ENCODE measurements at places on chromosomes 4 and X.

GRCh38 chr4:55765070-55765469 lies 54.5 kb upstream of the EXOC1L start:
- no peak for DNase-seq

- no peak for DNase-seq
These were observed 19.3 kb downstream of the GPR143 start for GRCh38 chrX:9746148-9746888.

GRCh38 chr4:161291222-161291621 lies 872.6 kb downstream of the FSTL5 start:
- DNase-seq: no peak

- no peak for DNase-seq
These were observed 69.9 kb upstream of the WDR1 start for GRCh38 chr4:10186228-10187214.

DNA sequence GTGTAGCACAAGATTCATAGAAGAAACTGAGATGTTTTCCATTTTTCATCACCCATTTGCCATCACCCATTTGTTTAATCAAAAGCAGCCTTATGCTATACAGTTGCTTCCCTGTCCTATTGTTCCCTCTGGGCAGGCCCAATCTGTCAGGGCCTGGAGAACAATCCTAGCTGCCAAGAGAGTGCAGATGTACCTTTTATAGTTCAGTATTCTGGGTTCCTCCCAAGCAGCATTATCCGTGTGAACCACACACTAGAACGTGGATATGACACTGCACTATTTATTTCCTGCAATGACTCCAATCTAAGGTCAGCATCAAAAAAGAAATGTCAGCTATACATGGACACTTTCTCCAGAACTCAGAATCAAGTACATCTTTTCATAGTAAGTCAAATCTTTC lies 269.0 kb downstream of the ADGRA3 start:
- DNase-seq: no peak

DNA sequence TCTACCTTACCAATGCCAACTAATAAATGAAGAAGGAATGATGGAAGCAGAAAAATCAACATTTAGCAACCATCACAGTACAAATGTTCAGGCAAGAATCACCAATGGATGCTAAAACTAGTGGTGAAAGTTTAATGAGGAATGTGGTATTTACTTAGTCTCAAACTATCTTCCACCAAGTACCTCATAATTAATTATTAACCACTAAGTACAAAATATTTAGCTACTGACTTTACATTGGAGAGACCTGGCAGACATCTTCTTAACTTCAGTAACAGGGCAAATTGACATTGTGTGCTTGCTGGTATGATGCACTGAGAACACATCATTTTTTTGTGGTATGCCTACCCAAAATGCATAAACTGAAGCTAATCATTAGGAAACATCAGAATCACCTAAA lies 82.4 kb downstream of the DLG3 start:
- no peak for DNase-seq

- no peak for DNase-seq
These were observed 375 bp downstream of the FGFR3 start for GRCh38 chr4:1793496-1793840.

DNA sequence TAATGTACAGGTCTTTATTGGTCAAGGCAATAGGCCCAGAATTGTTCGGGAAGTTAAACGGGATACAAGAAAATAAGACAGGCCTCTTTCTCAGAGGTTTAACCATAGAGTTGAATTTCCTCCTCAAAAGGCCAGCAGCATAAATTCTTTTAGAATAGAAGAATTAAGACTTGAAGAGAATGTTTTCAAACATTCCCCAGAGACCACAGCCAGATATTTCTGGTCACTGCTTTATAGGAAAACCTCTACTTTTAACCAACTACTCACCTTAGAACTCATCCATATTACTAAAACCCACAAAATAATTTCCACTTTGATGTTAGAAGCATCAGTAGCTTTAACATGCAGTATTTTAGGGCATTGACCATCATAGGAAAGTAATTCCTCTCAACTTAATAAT lies 317.9 kb downstream of the RAB28 start:
- DNase-seq: no peak

DNA sequence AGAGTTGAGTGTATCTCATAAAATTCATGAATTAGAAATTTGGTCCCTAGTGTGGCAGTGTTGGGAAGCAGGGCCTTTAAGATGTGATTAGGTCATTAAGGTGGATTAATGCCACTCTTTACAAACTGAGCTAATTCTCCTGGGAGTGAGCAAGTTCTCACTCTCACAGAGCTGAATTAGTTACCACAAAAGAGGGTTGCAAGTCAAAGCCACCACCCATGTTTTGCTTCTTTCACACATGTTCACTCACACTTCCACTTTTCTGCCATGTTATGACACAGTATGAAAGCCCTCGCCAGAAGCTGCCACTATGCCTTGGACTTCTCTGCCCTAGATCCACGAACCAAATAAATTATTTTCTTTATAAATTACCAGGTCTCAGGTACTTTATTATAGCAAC lies 332.1 kb downstream of the ARAP2 start:
- DNase-seq: no peak
